Left lung (tissue), 14 donors: ENCODE measurements at places on chromosomes 12 and 14. TPM values are rescaled to one million over a fixed set of nuclear protein-coding genes. Genes with fewer than 3 reads are reported as not detected.

The BEST3 gene
- not detected for total RNA-seq

The FIGNL2 gene
- total RNA-seq, result 0.58 TPM

The FAM186B gene
- 0.42 TPM for total RNA-seq

The CPNE6 gene
- not detected for total RNA-seq

The TAS2R42 gene
- total RNA-seq, result not detected

The METTL25 gene
- total RNA-seq, result 13.0 TPM
